ENCODE measurements at places on chromosomes 7 and 10. TPM values are rescaled to one million over a fixed set of nuclear protein-coding genes. Genes with fewer than 3 reads are reported as not detected.
A peak's percentile ranks its signal among the peaks of the same experiment; 100 is the strongest.

GRCh38 chr10:46292573-46293023 is 5.8 kb downstream of the ANTXRL start:
- H3K27me3 ChIP-seq: no peaks in the 10 kb centered on the region
- H3K4me1 ChIP-seq: no peaks in the 10 kb centered on the region
- no peaks in the 10 kb centered on the region for H3K36me3 ChIP-seq
- no peak overlapping the region for H3K27ac ChIP-seq
- H3K4me3 ChIP-seq: no peak overlapping the region

- H3K36me3 ChIP-seq: no peaks in the 10 kb centered on the region
- no peaks in the 10 kb centered on the region for H3K4me1 ChIP-seq
- H3K4me3 ChIP-seq: no peak overlapping the region
- no peak overlapping the region for H3K27ac ChIP-seq
- DNase-seq: no peak
These were observed 226.9 kb downstream of the TNS3 start for GRCh38 chr7:47354831-47355541.

GRCh38 chr7:101555921-101556275 is 73.2 kb downstream of the MYL10 start:
- no peaks in the 10 kb centered on the region for H3K36me3 ChIP-seq
- H3K27me3 ChIP-seq: no peaks in the 10 kb centered on the region
- H3K4me3 ChIP-seq: no peak overlapping the region
- peak; percentile 7 for DNase-seq
- H3K27ac ChIP-seq: no peak overlapping the region
- H3K4me1 ChIP-seq: no peaks in the 10 kb centered on the region

PRLHR gene
- 2.3 TPM for total RNA-seq

GPNMB gene
- total RNA-seq: 42.5 TPM

GPR37 gene
- 0.70 TPM for total RNA-seq

All from uterus (tissue), 4 donors.